Progenitor cell of endocrine pancreas (in vitro differentiated cells): ENCODE measurements at places on chromosomes 7 and 10. TPM values are rescaled to one million over a fixed set of nuclear protein-coding genes. Genes with fewer than 3 reads are reported as not detected.

DNA sequence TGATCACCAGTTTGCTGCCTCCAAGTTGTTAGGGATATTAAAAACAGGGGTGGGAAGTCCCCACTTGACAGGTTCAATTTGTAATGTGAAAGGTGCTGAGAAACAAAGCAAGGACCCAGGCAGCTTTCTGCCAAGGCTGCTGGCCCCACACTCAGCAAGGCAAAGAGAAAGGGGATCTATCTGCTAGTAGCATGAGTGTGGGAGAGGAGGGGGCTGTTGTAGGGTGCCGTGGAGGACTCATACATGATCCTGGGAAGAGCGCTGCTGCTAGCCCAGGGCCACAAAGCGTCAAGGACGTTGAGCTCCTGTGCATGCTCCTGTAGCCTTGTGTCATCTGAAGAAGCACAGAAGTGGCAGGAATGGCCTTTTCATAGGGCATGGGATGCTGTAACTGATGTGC, 96.5 kb upstream of the INSYN2A start:
- peaks cover 15% of the 10 kb centered on the region for H3K36me3 ChIP-seq
- no peak for DNase-seq
- H3K4me1 ChIP-seq, result peaks cover 2% of the 10 kb centered on the region
- H3K4me3 ChIP-seq, result no peak overlapping the region
- H3K27me3 ChIP-seq, result no peaks in the 10 kb centered on the region

DNA sequence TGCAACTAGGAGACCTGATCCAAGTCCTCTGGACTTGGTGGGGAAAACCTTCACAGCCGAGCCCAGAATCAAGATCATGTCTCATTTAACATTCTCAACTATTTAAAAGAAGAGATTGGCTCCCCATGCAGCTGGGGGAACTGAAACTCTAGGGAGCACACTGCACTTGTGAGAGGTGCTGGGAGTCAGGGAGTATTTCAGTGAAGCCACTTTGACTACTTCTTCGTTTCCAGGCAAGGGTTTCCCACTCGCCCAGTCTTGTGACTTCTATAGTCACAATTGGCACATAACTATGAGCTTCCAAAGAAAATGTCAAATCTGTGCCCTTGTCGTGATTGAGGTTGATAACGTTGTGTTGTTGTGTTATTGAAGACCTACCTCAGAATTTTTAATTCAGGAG, 62.9 kb downstream of the AKR1B1 start:
- H3K27me3 ChIP-seq, result peaks cover 10% of the 10 kb centered on the region
- H3K4me1 ChIP-seq, result no peaks in the 10 kb centered on the region
- DNase-seq, result no peak

DNA sequence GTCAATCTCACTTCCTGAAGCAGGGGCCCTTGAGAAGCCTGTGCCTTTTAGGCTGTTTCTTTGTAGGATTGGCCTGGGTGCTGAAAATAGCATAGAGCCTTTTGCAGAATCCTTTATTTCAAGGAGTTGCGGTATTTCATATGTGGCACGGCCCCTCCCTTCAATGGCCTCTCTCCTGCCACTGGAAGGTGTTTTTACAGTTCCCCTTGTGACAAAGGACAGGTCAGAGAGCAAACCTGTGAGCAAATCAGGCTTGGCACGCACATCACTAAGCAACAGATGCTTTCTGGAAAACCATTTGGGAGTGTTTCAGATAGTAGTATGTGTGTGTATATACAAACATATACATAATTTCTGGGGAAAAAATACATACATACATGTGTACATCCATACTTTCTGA, 388.6 kb upstream of the C7orf33 start:
- H3K4me1 ChIP-seq, result no peaks in the 10 kb centered on the region
- H3K36me3 ChIP-seq, result no peaks in the 10 kb centered on the region
- no peak for DNase-seq
- no peak overlapping the region for H3K27ac ChIP-seq

GRCh38 chr7:1105189-1105588, 17.3 kb downstream of the GPER1 start:
- H3K4me1 ChIP-seq, result peaks cover 21% of the 10 kb centered on the region
- H3K4me3 ChIP-seq, result no peak overlapping the region
- H3K36me3 ChIP-seq, result no peaks in the 10 kb centered on the region
- H3K27ac ChIP-seq, result peak overlapping the region; percentile 56
- no peak for DNase-seq

GRCh38 chr7:128763541-128763940, 12.1 kb downstream of the OPN1SW start:
- no peak overlapping the region for H3K4me3 ChIP-seq
- no peaks in the 10 kb centered on the region for H3K27me3 ChIP-seq
- peaks cover 22% of the 10 kb centered on the region for H3K36me3 ChIP-seq
- peaks cover 4% of the 10 kb centered on the region for H3K4me1 ChIP-seq

DNA sequence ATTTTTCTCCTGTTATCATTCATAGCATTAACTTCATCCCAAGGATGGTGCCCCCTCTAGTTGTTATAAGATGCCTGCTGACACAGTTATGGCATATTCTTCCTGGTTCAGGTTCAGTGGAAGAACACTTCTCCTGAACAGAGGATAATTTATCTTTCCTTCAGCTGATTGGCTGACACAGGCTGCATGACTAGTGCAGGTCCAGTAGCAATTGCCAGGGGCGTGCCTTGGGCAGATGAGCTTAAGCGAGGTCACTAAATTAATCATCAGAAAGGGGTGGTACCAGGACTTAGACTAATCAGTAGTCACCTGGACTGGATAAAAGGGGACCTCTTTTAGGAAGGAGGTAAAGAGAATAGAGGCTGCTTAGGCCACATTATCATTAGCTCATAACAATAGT, 42.3 kb downstream of the BZW2 start:
- no peak overlapping the region for H3K27ac ChIP-seq
- no peaks in the 10 kb centered on the region for H3K27me3 ChIP-seq
- no peak for DNase-seq
- no peak overlapping the region for H3K4me3 ChIP-seq

GRCh38 chr7:55020466-55020871, 1.7 kb downstream of the EGFR start:
- H3K36me3 ChIP-seq, result peaks cover 7% of the 10 kb centered on the region
- H3K4me1 ChIP-seq, result peaks cover 12% of the 10 kb centered on the region
- H3K27ac ChIP-seq, result no peak overlapping the region
- H3K4me3 ChIP-seq, result peak overlapping the region; percentile 79

Gene CHN2
- 21.2 and 22.0 TPM in 2 replicates for total RNA-seq

Gene SUMF2
- 89.5 and 90.8 TPM in 2 replicates for total RNA-seq

Gene DYDC2
- total RNA-seq, result 1.4 and 1.8 TPM in 2 replicates

Gene C10orf105
- 0.07 TPM in 1 of 2 replicates, not detected in the other for total RNA-seq

Gene NCF1
- 0.58 TPM in 1 of 2 replicates, not detected in the other for total RNA-seq

Gene UNCX
- total RNA-seq, result not detected in 2 replicates

Gene SERPINE1
- total RNA-seq, result 0.11 and 0.14 TPM in 2 replicates
